ENCODE measurements at places on chromosomes 3 and 15.

GRCh38 chr3:141191097-141191749, 40.4 kb upstream of the PXYLP1 start:
- DNase-seq: no peak

DNA sequence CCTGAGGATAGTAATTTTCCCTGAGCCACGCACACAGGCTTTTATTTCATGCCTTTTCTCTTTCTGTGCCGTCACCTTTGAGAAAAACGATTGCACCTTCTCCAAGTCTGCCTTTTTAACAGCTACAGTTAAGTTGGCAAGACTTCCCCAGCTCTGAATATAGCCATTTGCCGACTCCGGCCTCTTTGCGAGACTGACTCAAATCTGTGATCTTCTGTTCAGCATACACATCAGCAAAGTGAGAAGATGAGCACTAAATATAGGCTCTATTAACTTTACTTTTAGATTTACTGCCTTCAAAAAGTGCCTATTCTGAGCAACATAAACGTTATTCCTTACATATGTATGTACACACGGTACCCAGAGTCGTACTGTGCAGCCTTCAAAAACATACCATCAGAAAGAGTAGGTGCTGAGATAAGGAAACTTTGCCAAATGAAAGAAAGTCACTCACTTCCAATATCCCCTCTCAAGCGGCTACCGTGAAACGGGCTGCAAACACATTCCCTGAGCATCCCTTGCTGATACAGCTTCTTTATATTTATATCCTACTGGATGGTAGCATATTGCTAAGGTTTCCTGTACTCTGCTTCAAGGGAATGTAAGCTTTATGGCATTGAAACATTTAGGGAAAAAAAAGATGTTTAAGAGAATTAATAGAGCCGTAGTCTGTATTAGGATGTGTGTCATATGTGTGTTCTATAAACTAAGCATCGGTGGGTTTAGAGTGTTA, 283.3 kb upstream of the TPRG1 start:
- DNase-seq: no peak

DNA sequence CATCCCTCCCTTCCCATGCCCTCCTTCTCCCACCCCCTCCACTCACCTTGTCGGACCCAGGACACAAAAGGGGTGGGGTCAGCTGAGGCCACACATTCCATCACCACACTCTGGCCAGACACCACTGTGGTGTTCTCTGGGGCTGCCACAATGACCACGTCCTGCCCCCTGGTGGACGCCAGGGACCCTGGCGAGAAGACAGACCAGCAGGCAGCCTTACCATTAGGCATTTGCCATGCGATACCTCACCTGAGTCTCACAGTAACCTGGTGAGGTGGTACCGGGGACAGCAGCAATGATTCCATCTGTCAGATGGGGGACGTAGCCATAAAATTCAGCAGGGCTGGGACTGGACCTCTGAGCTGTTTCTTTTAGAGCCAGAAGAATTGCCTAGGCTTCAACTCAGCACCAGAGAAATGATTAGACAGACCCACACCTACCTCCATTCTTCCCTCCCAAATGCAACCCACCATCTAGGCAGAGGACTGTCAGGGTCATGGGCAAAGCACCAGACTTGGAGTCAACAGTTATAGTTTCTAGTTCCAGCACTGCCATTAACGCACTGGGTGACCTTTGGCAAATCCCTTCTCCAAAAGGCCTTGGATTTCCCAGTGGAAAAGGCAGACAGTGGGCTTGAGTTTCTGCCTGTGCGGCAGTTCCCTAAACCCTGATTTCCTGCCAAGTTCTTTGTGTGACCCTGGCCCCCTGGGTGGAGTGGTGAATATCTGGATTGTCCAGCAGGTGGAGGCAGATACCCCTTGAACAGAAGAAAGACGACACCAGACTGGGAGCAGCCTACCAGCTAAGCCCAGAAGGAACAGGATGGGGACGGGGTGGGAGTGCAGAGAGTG, 21.8 kb downstream of the IGDCC4 start:
- DNase-seq: no peak

DNA sequence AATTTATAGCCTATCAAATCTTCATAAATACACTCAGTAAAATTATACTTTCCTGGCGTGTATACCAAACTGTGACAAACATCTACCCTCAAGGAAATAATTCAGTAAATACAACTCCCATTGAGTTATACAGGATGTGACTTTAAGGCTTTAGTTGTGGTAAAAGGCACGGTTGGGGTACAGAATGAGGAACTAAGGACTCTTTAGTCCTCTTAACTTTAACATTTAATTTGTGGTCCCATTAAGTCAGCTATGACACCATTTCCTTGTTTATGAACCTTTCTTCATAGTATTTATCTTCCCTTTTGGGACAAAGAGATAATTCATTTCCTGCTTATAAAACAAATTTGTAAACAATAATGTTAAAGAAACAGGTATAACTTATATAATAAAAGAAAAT, 30.2 kb downstream of the IFT80 start:
- no peak for DNase-seq
